T1000 (cell line): ENCODE measurements at places on chromosomes 4 and X.
A peak's percentile ranks its signal among the peaks of the same experiment; 100 is the strongest.

DNA sequence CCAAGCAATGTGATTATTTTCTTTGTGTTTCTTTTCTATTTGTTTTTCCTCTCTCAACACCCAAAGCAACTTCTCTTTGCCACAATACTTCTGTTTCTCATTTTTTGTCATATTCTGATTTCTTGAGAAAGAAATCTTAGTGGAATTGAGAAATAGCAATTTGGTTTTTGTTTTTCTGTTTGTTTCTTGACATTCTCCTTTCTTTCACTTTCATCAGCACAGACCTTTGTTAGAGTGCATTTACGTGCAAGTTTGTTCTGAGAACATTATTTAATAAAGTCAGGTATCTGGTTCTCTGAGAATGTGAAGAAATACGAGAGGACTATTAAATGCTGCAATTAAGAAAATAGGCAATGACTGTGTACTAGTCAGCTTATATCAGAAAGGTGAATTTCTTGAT lies 608.1 kb upstream of the AADAT start:
- no peak for DNase-seq

DNA sequence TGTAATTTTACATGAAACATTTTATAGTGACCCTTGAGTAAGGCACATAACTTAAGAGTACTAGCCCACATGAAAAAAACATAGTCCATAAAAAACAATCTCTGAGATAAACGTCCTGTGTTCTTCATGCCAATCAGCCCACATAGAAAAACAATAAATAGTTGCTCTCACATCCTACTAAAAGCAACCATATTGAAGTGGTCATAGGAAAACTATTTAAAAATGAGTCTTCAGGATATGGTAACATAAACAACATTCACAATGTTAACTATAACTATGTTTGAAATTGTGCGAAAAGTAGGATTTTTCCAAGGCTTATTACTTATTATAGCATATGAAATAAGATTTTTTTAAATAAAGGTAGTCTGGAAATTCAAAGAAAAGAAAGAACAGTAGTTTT lies 77.1 kb upstream of the EPHA5 start:
- no peak for DNase-seq

DNA sequence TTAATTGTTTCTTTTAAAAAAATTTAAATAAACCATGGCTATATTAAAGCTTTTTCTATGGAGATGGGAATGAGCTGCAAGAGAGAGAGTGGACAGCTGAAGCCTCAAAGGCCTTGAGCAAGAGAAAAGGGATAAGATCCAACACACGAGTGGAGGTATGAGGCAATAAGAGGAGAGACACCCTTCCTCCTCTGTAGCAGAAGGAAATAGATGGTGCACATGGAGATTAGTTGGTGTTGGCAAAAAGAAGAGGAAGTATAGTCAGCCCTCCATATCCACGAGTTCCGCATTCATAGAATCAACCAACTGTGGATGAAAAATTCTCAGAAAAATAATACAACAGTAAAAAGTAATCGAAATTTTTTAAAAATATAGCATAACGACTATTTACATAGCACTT lies 3.2 kb downstream of the CXorf38 start:
- no peak for DNase-seq

GRCh38 chr4:17810260-17811077 lies at the start of the genes DCAF16 and NCAPG:
Gene DCAF16 (minus strand): TSS chr4:17810757. CDS start chr4:17804141, 6,616 bp downstream.
Gene NCAPG (plus strand): TSS chr4:17810979. CDS start chr4:17811078, 99 bp downstream.
- DNase-seq, result peak; percentile 100

GRCh38 chrX:153723351-153724251 lies 586 bp downstream of the BCAP31 start:
- DNase-seq, result no peak

- no peak for DNase-seq
Measured at GRCh38 chr4:16579866-16580265, 318.6 kb downstream of the LDB2 start.

GRCh38 chr4:176357359-176358082 lies 37.8 kb downstream of the SPCS3 start:
- no peak for DNase-seq

GRCh38 chr4:16617435-16617834 lies 281.0 kb downstream of the LDB2 start:
- DNase-seq, result no peak

- DNase-seq, result no peak
Measured at GRCh38 chrX:1658071-1658491, 43.2 kb downstream of the ASMT start.

DNA sequence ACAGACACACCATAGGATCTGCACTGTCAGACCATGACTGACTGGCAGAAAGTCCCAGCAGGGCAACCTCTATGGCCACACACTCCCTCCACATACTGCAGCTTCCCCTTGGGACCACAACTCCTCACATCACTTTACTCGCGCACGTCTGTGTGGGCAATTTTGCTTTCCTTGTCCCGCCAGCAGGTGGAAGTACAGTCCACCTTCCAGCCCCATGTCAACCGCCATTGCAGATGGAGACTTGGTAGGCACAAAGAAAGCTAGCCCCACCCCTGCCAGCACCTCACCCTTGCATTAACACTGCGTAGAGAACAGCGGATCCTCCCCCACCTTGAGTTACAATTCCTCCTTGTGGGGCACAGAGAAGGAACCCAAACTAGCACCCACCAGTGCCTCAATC lies 74.4 kb upstream of the NAP1L2 start:
- DNase-seq, result no peak
